ENCODE measurements at places on chromosomes 4 and X.

GRCh38 chr4:139553751-139554641 is 2.0 kb downstream of the SETD7 start:
- peak; percentile 46 for DNase-seq

- DNase-seq = no peak
These were observed 196.0 kb upstream of the DCAF8L1 start for GRCh38 chrX:28177202-28177601.

- no peak for DNase-seq
These were observed 230.8 kb upstream of the TET2 start for GRCh38 chr4:104915864-104916263.

GRCh38 chr4:3077796-3078195 is 3.3 kb downstream of the HTT start:
- no peak for DNase-seq

DNA sequence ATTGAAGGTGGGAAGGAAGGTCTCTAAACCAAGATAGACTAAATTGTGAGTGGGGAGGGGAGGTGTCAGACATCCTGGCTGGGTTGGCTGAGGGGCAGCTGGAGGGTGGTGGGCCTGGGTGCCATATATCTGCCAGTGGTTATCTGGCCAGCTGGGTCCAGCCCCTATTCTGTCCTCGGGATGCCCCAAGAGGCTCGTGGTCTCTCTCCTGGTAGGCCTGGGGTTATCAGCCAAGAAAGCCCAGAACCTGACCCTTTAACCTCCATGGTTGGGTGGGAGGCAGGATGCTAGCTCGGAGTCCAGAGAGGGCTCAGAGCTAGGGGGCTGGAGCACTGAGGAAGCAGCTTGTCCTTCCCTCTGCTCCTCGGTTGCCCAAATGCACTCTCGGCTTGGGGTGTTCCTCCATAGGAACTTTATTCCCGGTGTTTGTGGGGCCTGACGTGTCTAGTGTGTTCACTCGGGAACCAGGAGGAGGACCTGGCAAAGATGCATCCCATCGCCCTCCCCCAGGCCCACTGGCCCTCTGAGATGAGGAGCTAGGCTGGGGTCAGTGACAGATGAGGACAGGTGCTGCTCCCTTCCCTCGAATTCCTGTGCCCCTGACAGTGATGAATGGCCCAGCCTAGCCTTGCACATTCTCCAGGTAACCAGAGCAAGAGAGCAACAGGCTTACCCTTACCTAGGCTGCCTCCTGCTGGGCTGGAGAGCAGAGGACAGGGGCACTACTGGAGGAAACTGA is 5.2 kb upstream of the EFNB1 start:
- no peak for DNase-seq

DNA sequence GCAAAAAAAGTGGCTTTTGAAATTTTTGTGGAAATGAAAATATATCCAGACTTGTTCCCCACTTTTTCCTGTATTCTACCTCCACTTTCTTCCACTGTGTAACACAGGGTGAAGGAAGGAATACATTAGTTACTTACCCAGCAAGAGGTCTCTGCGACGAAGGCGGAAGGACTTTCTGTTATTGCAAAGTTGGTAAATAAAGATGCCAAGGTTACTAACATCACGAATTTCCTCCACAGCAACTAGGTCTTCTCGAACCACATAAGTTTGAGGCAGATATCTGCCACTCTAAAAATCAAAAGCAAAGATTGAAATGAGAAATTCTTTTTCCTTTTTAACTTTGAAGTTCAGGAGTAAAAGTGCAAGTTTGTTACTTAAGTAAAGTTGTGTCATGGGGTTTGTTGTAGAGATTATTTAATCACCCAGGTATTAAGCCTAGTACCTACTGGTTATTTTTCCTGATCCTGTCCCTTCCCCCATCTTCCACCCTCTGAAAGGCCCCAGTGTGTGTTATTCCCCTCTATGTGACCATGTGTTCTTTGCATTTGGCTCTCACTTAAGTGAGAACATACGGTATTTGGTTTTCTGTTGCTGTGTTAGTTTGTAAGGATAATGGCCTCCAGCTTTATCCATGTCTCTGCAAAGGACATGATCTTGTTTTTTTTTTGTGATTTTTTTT is 5.8 kb downstream of the ITM2A start:
- DNase-seq = no peak

DNA sequence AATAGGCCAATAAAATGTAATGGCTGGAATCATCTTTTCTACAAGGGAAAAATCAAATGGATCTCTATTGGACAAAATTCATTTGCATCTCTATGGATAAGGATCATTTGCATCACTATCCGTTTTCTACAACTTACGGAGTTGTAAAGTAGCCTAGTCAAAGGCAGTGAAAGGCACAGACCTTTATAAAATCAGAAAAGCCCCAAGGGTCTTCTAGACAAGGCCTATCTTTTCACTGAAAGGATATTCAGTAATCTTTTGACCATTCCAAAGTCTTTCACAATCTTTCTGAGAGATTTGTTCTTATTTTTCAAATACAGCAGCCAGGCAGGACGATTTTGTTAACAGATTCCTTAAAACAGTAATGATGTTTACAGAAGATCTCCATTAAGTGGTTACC is 119.5 kb upstream of the JADE1 start:
- no peak for DNase-seq

DNA sequence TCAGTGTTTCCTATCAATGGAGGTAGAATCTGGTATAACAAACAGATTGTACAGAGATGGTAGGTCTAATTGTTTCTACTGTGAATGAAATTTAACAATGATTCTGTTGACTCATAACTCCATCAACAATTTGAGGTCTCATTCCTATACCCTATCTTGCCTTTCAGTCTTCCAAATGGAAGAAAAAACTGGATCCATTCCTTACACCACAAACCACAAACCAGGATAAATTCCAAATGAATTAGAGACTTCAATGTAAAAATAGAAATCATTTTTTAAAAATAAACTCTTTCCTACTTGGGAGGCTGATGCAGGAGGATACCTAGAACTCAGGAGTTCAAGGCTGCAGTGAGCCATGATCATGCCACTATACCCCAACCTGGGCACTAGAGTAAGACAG is 114.4 kb upstream of the WDR44 start:
- no peak for DNase-seq

DNA sequence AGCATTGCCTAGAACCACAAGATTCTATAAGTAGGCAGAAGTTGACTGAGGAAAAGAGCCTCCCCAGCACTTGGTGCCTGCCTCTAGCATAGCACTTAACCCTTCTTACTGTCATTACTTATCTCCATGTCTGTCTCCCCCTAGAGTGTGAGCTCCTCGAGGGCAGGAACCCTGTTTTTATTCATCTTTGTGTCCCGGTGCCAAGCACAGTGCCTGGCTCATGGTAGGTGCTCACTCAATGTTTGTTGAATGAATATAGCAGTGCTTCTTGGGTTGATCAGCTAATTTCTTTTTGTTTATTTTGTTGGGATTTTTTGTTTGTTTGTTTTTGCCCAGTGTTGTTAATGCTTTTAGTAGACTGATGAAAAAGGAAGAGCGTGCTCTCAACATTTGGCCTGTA is 30.3 kb downstream of the KLF3 start:
- DNase-seq = no peak

GRCh38 chr4:42906341-42906740 is 13.8 kb downstream of the GRXCR1 start:
- DNase-seq = no peak

- no peak for DNase-seq
These were observed 347 bp downstream of the AMTN start for GRCh38 chr4:70518716-70519115.

GRCh38 chr4:24544208-24544988 is 40.0 kb downstream of the DHX15 start:
- DNase-seq = no peak

DNA sequence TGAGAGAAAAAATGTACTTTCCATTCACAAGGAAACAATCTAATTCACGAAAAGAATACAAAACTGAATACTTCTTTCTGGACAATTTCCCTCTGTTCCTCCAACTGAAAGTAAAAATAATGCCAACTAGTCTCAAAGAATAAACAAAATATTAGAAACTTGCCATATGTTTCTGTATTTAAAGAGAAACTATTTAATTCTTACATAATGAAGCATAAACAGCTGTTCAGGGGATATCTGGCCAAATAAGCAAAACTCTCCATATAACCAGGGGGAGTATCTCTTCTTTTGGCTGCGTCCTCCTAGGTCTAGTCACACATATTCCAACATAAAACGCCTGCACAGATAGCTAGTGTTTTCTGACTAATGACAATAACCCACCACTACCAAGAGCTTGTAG is 805 bp downstream of the GATB start:
- no peak for DNase-seq

DNA sequence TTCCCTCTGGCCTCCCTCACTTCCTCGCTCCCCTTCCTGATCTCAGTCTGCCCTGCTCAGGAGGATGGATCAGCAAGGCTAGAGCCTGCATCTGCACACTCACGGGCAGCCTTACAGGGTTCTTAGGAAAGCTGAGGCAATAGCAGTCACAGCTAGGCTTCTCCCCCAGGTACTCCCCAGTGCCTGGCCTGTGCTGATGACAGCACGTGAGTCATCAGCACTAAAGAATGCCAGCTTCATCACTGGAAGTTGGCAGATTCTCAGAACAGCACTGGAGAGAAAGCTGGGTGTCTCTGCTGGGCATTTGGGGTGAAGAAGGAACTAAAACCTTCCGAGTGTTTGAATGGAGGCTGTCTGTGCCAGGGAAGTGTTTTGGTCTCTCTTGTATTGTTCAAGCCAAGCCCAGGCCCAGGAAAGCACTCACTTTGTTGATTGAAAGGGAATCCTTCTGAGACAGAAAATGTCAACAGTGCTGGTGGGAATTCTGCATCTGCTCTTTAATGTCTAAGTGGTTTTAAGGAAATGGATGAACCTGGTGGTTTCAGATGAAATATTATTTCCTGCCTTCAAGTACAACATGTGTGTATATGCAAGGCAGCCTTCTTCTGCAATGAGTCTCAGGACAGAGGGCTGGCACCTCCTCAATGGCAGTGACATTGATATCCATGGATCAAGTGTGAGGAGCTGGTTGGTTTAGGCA is 73.0 kb upstream of the SCOC start:
- DNase-seq = no peak
